ENCODE measurements at places on chromosomes 3 and 15.
A peak's percentile ranks its signal among the peaks of the same experiment; 100 is the strongest.

DNA sequence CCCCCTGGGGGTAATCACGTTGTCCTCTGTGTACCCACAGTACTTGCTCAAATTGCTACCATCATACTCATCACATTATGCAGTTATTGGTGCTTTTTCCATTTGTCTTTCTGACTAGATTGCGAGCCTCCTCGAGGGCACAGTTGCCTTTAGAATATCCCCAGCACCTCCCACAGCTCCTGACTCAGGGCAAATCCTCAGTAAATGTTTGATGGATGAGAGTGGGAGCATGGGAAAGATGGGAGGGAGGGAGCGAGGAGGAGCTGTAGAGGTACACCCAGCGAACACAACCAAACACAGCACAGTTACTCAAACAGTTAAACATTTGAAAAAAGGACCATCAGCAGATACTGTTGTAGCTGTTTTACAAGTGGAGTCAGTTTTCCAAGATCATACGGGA lies 27.9 kb downstream of the SIDT1 start:
- no peaks in the 10 kb centered on the region for H3K4me1 ChIP-seq
- H3K4me3 ChIP-seq: no peak overlapping the region
- H3K36me3 ChIP-seq: no peaks in the 10 kb centered on the region
- H3K27ac ChIP-seq: no peak overlapping the region
- no peak for DNase-seq

DNA sequence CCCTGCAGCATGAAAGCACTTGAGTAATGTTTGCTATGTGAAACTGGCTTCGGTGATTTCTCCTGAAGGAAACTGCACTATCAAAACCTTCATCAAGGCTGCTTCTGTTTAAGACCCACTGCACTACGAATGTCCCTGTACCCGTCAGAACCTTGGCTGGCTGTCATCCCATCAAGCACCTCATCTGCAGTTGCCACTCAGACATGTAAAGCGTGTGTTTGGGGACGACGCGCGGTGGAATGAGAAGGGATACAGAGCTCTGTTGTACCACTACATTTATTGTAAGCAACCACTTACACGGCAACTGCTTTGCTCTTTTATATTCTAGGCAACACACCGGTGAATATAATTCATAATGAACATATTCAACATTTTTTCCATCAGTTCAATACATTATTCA lies 147.6 kb downstream of the TIGIT start:
- H3K4me1 ChIP-seq: peaks cover 6% of the 10 kb centered on the region
- H3K27me3 ChIP-seq: no peaks in the 10 kb centered on the region
- no peak overlapping the region for H3K4me3 ChIP-seq

DNA sequence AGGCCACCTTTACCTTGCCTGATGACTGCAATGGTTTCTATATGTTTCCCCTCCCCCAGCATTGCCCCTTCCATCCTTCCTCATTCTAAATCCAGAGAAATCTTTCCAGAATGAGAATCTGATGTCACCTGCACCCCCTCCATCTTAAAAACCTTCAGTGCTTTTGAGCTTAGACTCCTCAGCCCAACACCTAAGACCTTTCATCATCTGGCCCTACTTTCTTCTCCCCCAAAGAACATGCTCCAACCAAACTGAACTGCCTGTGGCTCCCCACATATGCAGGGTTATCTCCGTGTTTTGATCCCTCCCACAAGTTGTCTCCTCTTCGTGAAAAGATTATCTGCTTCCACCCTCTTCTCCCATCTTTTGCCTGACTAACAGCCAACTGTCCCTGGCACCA lies 27.3 kb downstream of the RFTN1 start:
- no peak overlapping the region for H3K4me3 ChIP-seq
- no peaks in the 10 kb centered on the region for H3K36me3 ChIP-seq
- DNase-seq: no peak
- H3K4me1 ChIP-seq: peaks cover 36% of the 10 kb centered on the region
- no peaks in the 10 kb centered on the region for H3K27me3 ChIP-seq

DNA sequence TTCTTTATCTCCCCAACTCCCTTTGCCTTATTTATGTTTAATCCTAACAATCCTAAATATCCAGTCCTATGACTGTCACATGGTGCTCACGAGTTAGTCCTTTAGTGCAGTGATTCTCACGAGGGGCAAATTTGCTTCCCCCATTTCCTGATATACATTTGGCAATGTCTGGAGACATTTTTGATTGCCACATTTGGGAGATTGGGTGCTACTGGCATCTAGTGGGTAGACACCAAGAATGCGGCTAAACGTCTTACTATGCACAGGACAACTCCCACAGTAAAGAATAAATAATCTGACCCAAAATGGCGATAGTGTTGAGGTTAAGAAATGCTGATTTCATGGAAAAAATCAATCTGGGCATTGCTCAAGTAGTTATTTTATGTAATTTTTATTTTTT lies 466.5 kb downstream of the ROBO2 start:
- no peaks in the 10 kb centered on the region for H3K4me1 ChIP-seq
- H3K36me3 ChIP-seq: no peaks in the 10 kb centered on the region
- H3K27me3 ChIP-seq: no peaks in the 10 kb centered on the region
- no peak overlapping the region for H3K4me3 ChIP-seq
- H3K27ac ChIP-seq: no peak overlapping the region
- no peak for DNase-seq

- no peak overlapping the region for H3K4me3 ChIP-seq
- peaks cover 53% of the 10 kb centered on the region for H3K4me1 ChIP-seq
- H3K27ac ChIP-seq: peak overlapping the region; percentile 29
- H3K36me3 ChIP-seq: peaks cover 27% of the 10 kb centered on the region
- DNase-seq: no peak
These were observed 5.7 kb downstream of the MORF4L1 start for GRCh38 chr15:78878356-78878755.

DNA sequence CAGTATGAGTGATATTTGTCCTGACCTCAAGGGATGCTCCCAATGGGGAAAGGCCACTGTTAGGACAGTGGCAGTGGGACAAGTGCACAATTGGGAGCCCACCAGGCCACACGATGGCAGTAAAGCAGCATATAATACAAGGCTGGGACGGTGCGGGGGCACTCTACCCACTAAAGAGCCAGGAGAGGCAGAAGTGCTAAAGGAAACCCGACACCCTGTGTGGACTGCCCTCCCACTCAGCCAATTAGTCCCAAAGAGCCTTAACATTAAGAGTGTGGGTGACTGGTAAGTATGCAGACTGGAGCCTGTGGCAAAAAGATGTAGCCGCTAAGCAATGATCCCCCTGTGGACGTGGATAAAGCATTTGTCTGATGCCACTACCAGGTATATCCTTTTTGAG lies 8.2 kb upstream of the ZNF589 start:
- no peak overlapping the region for H3K4me3 ChIP-seq
- no peak for DNase-seq
- H3K27me3 ChIP-seq: no peaks in the 10 kb centered on the region

- no peaks in the 10 kb centered on the region for H3K4me1 ChIP-seq
- no peaks in the 10 kb centered on the region for H3K27me3 ChIP-seq
- no peak overlapping the region for H3K4me3 ChIP-seq
- no peaks in the 10 kb centered on the region for H3K36me3 ChIP-seq
- no peak for DNase-seq
These were observed 33.5 kb upstream of the PDZRN3 start for GRCh38 chr3:73658227-73658626.

GRCh38 chr3:121274411-121274810 lies 271.4 kb downstream of the POLQ start:
- H3K27ac ChIP-seq: no peak overlapping the region
- no peak for DNase-seq
- H3K36me3 ChIP-seq: no peaks in the 10 kb centered on the region

DNA sequence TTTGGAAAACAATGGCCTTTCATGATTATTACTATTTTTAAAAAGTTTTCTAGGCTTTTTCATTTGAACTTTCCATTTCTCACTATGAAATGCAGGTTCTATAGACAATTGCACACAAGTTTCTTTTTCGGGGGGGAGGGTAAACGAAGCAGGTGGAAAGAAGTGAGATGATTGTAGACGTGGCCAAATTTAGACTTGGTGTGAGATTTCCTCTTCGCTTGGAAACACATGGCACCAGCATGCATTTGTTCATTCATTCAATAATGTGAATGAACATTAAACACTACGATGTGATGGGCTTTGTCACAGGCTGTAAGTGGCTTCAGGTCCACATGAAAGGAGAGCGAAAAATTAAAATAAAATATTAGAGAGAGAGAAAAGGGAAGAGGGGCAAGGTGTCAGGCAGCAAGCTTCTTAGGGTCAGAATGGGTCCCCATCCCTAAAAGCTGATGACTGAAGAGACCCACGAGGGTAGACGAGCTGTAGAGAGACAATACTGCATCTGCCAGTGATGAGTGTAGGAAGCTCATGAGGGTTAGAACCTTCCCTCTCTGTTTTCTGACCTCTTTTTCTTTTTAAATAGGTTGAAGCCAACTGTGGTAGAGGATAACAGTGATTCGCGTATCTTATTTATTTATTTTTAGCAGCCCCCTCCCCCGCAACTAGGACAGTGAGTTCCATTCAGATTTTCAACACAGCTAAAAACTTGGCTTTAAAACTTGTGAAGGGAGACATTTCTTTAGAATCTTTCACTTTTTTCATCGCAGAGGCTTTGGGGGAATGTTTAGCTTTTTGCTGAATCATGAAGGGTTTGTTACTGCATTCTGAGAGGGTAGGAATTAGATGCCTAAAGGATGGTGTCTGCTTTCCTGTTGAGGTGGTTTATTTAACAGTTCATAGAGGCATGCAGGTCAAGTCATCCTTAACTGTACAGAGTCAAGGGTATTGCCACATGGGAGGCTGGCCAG lies 36.2 kb downstream of the GAP43 start:
- no peaks in the 10 kb centered on the region for H3K27me3 ChIP-seq
- H3K4me1 ChIP-seq: peaks cover 3% of the 10 kb centered on the region
- no peak for DNase-seq
- H3K4me3 ChIP-seq: peak overlapping the region; percentile 88
- H3K36me3 ChIP-seq: no peaks in the 10 kb centered on the region
- H3K27ac ChIP-seq: peak overlapping the region; percentile 95

- H3K27me3 ChIP-seq: no peaks in the 10 kb centered on the region
- H3K36me3 ChIP-seq: no peaks in the 10 kb centered on the region
- H3K27ac ChIP-seq: peak overlapping the region; percentile 70
- DNase-seq: no peak
- peak overlapping the region; percentile 84 for H3K4me3 ChIP-seq
- peaks cover 13% of the 10 kb centered on the region for H3K4me1 ChIP-seq
These were observed 587 bp upstream of the TNK2 start for GRCh38 chr3:195908694-195909581.

- peaks cover 3% of the 10 kb centered on the region for H3K4me1 ChIP-seq
- no peaks in the 10 kb centered on the region for H3K36me3 ChIP-seq
- no peak for DNase-seq
- H3K27ac ChIP-seq: no peak overlapping the region
- H3K27me3 ChIP-seq: no peaks in the 10 kb centered on the region
These were observed 1.4 kb upstream of the NSMCE3 start for GRCh38 chr15:29270976-29271375.

GRCh38 chr3:77577264-77577663 lies 537.4 kb downstream of the ROBO2 start:
- no peaks in the 10 kb centered on the region for H3K27me3 ChIP-seq
- no peak overlapping the region for H3K4me3 ChIP-seq
- no peaks in the 10 kb centered on the region for H3K36me3 ChIP-seq
- H3K4me1 ChIP-seq: no peaks in the 10 kb centered on the region
- no peak for DNase-seq

DNA sequence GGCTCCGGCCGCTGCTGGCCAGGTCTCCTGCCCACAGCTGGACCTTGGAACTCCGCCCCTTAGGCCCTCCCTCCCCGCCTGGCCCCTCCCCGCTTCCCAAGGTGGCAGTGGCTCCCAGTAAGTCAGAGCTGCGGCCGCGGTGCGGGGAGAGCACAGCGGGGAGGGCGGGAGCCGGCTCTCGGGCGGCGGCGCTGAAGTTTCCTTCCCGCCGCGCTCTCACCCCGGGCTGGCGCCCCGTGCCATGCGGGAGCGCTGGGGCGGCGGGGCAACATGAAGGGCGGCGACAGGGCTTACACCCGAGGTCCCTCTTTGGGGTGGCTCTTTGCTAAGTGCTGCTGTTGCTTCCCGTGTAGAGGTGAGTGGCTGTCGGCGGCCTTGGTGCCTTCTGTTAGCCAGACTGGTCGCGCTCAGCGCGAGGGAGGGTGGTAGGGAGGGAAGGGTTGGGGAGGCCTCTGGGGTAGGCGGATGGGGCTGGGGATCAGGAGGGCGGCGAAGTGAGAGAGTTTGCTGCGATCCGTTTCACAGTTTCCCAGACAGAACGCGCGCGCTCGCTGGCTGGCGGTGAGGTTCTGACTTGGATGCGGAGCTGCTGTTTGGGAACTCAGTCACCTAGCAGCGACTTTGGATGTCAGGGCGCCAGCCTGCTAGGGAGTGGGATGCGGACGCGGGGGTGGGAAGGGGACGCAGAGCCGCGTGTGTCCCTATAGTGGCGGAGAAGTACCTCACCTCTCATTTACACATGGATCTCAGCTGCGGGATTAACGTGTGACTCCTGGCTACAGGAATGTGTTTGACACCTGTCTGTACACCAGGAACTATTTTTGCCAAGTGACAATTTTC lies 145.5 kb upstream of the UMPS start:
- H3K27me3 ChIP-seq: no peaks in the 10 kb centered on the region
- peak overlapping the region; percentile 62 for H3K4me3 ChIP-seq
- H3K27ac ChIP-seq: peak overlapping the region; percentile 66

DNA sequence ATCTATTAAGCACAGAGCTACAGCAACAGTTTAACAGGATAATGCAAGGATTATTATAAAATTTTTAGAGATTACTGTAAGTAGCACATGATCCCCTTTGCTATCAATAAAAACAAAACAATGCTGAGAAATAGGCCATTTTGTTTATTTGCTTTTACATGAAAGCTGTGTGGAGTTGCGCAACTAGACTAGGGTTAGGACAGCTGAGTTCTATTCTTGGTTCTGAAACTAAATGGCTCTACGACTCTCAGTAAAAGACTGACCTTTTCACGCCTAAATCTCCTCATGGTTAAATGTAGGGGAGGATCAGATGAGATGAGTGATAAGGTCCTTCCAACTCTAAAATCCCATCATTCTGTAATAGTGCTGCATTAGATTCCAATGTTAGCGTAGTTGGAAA lies 25.0 kb downstream of the KCNMB2 start:
- no peak overlapping the region for H3K27ac ChIP-seq
- no peaks in the 10 kb centered on the region for H3K27me3 ChIP-seq
- H3K4me3 ChIP-seq: no peak overlapping the region
- no peaks in the 10 kb centered on the region for H3K36me3 ChIP-seq
- H3K4me1 ChIP-seq: no peaks in the 10 kb centered on the region

- H3K27ac ChIP-seq: no peak overlapping the region
- no peak overlapping the region for H3K4me3 ChIP-seq
- no peaks in the 10 kb centered on the region for H3K27me3 ChIP-seq
- no peak for DNase-seq
- no peaks in the 10 kb centered on the region for H3K36me3 ChIP-seq
These were observed 31.8 kb upstream of the HES1 start for GRCh38 chr3:194103983-194104751.

GRCh38 chr15:74124759-74125158 lies 5.6 kb upstream of the ISLR2 start:
- H3K27ac ChIP-seq: no peak overlapping the region
- H3K27me3 ChIP-seq: peaks cover 3% of the 10 kb centered on the region
- H3K4me1 ChIP-seq: peaks cover 9% of the 10 kb centered on the region
- no peaks in the 10 kb centered on the region for H3K36me3 ChIP-seq
- H3K4me3 ChIP-seq: no peak overlapping the region
